NCI-H446 treated with DMSO at 0.1 percent for 48 hours (cell line): ENCODE measurements at places on chromosomes 7 and 10.

- DNase-seq, result no peak
Measured at GRCh38 chr7:121372376-121373010, 23.6 kb downstream of the FAM3C start.

DNA sequence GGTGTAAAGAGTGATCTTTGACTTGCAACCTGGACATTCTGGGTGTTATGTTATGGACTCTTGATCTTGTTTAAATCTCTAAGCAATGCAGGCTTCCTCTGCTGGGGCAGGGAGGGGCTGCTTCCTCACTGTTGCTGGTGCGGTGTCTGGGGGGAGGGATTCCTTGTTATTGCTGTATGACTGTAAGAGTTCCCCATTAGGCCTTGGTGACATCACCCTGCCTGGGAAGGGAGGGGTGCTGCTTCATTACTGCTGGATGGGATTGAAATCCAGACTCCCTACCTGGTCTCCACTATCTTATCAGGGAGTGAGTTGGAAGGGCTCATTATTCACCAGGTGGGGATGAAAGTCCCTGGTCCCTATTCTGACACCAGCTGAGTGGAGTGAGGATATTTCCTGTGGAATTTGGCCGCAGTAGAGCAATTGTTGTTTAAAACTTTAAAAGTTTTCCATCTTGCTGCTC is 8.8 kb downstream of the OGDH start:
- no peak for DNase-seq

DNA sequence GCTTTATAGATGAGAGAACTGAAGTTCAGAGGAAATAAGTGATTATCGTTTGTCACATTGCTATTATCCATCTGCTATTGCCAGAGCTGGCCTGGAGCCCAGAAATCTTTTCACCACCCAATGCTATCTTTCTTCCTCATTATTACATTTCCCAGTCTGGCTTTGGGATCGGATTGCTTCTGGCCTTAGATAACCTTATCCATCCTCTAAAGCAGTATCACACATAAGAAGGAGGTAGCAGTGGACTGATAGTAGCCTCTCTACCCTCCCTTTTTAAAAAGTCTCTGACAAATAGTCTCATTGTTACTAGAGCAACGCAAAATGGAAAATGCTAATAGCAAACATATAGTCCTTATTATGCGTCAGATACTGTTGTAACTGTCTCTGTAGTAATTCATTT is 1.3 kb upstream of the CLDN12 start:
- peak; percentile 12 for DNase-seq

DNA sequence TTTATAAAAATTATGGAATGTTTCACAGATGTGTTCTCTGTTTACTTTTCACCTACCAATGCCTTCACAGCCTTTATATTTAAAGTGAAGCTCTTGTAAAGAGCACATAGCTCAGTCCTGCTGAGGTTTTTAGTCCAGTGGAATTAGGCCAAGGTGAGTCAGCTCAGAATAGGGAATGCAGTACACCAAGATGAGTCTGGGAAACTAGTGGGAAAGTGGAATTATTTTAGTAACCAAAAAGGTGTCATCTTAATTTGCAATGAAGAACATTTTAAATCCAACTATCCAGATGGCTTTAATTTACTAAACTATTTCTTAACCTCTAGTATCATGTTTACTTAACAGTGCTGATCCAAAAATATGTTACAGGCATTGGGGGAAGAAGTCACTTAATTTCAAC is 236.3 kb upstream of the CTBP2 start:
- no peak for DNase-seq

DNA sequence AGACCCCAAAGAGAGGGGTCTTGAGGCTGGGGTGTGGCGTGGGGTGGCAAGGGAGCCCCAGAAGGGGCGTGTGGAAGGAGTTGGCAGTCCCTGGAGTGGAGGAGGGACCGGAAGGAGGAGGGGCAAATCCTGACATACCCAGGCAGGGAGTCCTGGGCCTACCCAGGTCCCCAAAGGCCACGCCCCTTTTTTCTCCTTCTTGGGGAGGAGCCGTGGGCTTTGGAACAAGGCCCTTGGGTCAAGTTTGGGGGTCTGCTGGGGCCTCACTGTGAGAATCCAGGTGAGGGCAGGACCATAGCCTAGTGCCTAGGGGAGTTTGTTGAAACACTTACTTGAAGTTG is 1.2 kb upstream of the SMARCD3 start:
- DNase-seq, result no peak

DNA sequence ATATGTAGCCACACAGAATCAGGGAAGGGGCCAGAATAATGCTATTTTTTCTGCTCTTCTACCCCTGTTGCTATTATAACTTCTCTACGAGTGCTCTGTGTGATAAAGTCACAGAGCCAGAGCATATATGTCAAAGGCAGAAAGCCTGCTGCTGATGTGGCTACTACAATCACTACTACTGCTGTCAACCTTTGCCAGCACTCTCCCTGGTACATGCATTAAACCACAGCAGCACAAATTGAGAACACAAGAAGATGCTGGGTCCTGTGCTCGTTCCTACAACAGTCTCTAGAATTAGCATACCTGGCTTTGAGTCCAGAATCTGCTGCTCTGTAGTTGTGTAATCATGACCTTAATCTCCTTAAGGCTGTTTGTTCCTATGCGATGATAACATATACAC is 108.6 kb downstream of the SEMA3A start:
- DNase-seq, result no peak

GRCh38 chr7:92602352-92603088 is 12.3 kb upstream of the FAM133B start:
- DNase-seq, result no peak
